ENCODE measurements at places on chromosomes 2 and 18.

DNA sequence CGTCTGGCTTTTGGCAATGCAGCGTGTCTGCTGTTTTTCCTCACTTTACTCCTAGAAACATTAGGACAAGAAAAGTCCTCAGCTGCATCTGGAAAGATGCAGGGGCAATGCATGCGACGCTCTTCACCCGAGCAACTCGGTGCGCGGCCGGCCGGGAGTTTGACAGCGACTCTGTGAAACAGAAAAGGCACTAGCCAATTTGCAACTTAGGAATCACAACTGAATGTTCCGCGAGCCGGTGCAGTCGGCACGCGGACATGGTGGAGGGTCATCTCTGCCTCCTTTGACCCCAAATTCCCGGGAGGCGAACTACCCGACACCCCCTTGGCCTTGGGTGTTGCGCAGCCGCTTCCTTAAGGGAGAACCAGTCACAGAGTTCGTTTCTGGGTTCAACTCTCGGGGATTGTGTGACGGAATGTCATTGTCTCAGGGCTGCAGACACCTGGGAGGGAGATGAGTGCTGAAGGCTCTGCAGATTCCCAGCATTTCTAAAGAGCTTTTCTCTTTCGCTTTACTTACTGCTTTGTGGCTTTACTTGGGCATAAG is 9.8 kb downstream of the NR4A2 start:
- no peak for DNase-seq

DNA sequence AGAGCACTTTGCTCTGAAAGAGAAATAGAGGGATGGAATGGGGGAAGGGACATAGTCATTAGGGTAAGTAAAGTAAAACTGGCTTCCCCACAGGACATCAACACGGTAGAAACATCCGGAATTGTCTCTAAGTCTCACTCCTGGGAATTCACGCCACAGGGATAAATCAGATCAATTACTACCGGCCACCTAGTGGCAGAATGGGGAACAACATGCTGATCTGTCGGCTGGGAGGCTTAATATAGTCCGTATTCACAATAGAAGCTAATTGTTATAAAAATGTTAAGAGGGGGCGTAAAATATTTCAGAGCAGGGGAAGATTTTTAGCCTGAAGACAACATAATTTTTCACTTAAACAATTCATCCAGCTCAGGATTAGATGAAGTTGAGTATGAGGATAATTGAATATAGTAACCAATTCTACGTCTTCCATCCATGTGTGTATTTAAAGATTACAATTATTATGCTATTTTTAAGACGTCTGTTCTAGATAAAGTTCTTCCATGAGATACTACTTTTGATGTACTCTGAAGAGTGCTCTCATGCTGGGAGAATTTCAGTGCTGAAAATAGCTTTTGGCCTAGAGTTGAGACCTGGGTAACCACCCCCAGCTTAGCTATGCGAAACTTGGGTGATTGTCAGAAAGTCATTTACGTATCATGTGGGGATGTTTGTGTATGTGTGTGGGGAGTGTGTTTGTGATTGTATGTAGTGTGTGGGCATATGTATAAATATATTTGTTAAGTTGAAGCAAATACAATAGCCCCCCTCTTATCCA is 65.7 kb downstream of the LRRTM1 start:
- no peak for DNase-seq

DNA sequence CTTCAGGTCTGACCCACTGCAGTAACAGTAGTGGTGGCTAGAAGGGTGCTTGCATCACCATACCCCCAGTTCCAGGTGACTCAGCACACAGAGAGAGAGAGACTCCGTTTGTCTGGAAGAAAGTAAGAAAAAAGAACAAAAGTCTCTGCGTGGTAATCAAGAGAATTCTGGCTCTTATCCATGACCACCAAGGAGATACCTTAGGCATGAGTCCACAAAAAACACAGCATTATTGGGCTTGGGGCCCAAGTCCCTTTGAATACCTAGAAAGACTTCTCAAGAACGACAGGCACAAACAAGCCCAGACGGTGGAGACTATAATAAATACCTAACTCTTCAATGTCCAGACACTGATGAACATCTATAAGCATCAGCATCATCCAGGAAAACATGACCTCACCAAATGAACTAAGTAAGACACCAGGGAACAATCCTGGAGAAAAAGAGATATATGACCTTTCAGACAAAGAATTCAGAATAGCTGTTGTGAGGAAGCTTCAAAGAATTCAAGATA is 21.7 kb upstream of the BAZ2B start:
- no peak for DNase-seq

- DNase-seq = no peak
Measured at GRCh38 chr2:239167011-239167673, 233.7 kb downstream of the HDAC4 start.

All from stimulated activated CD8-positive, alpha-beta memory T cell treated with anti-CD3 and anti-CD28 coated beads, Interleukin-7, amount 100 ng/mL, for 1 hour (primary cell).